SHP77 (cell line): ENCODE measurements at places on chromosomes 3 and 15.

DNA sequence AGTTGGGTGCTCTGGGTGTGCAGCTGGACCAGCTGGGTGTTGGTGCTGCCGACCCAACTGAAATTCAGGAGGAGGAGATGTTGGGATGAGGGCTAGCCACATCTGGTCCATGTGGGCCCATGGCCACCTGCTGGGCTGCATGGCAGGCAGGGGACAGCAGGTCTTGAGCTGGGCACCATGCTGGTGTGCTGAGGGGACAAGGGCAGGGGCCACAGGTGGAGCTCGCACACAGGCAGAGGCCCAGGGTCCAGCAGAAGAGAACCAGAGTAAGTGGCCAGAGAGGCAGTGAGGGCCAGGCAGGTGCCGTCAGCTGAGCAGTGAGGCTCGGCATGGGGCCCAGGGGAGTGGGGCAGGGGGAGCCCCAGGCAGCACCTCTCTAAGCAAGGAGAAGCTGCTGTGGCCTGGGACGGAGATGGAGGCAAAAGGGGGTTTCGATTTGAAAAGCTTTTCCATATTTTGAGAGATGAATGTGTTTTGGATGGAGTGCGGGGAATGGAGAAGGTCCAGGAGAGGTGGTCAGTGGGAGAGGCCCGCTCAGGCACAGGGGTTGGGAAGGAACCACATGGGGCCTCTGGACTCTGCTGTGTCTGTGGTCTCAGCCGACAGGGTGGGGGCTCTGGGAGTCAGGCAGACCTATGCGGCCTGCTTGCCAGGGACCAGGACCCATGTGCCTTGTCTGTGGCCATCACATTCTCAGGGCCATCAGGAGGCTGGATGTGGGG is 30.5 kb upstream of the PLXNA1 start:
- DNase-seq: no peak

DNA sequence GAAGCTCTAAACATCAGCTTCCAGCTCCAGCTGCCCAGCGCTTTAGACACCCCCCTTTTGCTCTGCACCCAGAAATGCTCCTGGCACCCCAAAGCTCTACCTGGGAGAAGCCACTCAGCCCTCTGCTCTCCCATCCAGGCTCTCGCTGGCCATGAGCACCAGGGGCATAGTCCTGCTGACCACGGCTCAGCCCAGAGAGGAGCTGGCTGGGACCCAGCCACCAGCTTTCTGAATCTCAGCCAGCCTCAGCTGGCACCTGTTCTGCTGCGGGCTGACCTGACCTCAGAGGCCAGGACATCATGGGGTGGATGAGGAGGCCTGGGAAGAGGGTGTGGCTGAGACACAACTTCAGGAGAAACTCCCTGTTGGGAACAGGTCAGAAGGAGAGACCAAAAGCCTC is 8.6 kb downstream of the NTRK3 start:
- no peak for DNase-seq

DNA sequence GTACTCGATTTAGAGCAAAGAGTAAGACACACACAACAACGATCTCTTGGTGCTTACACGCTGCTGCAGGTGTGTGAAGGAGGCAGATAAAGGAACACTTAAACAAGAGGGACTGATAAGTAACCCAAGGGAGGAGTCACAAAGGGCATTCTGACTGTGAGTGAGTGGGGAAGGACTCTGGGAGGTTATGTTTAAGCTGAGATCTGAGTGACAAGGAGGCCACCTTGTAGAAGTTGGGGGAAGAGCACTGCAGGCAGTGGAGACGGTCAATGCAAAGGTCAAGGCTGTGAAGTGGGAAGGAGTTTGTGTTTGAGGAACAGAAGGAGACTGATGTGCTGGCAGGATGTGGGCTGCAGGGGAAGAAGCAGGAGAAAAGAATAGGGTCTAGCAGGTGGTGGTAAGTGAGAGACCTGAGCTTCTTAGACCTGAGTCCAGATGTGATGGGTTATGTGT is 63.1 kb downstream of the LPP start:
- no peak for DNase-seq

GRCh38 chr15:57861815-57862586 is 155.5 kb downstream of the POLR2M start:
- no peak for DNase-seq

- no peak for DNase-seq
Observed at GRCh38 chr15:101267320-101268104, 9.8 kb downstream of the SELENOS start.
